ENCODE measurements at places on chromosomes 3 and 15. TPM values are rescaled to one million over a fixed set of nuclear protein-coding genes. Genes with fewer than 3 reads are reported as not detected.

- DNase-seq, result no peak
These were observed 70.0 kb downstream of the MDFIC2 start for GRCh38 chr3:70242297-70242882.

KLF15 gene
- total RNA-seq, result not detected

DNA sequence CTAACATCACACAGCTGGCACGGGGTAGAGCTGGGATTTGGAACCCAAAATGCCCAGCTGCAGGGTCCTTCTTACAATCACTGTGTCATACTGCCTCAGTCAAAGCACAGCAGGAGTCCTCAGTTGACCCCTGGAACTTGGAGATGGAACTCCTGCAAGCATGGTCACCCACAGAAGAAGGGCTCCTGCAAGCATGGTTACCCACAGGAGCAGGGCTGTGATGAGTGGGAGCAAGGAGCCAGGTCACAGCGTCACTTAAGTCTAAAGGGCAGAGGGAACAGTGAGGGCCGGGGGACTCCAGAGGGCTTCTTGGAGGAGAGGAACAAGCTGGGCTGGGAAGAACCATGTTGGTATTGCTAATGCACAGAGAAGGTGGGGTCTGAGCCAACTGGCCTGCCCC, 24.9 kb downstream of the CCDC33 start:
- no peak for DNase-seq

DNA sequence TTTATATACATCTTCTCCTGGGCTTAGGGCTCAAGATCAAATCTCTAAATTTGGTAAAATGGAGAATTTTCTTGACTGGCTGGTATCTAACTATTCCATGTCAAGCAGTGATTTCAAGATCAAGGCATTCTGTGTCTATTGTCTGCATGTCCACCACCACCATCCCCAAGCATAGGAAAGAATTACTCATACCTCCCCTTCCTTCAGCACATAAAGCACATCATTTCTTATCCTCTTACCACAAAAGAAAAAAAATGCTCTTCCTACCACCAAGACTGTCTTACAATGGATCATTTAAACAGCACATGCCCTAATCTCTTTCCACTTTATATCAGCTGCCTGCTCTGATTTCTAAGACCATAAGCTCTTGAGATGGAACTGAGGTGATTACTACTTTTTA, 470.5 kb upstream of the THBS1 start:
- no peak for DNase-seq

Measured in activated CD8-positive, alpha-beta memory T cell treated with anti-CD3 and anti-CD28 coated beads, Interleukin-2, amount 10 ng/mL, durations not matched to agents 7 days and 5 days (primary cell).